ENCODE measurements at places on chromosomes 3 and 15. TPM values are rescaled to one million over a fixed set of nuclear protein-coding genes. Genes with fewer than 3 reads are reported as not detected.

- no peak for DNase-seq
These were observed 44.2 kb downstream of the ZMAT3 start for GRCh38 chr3:179027326-179027900.

GRCh38 chr15:44159492-44159891, 35.6 kb downstream of the FRMD5 start:
- DNase-seq, result no peak

Gene MOBP
- polyA plus RNA-seq, result 0.04 TPM

Gene GRM2
- polyA plus RNA-seq, result 0.46 TPM

Gene GRAMD1C
- 22.1 TPM for polyA plus RNA-seq

Gene CCDC54
- not detected for polyA plus RNA-seq

DNA sequence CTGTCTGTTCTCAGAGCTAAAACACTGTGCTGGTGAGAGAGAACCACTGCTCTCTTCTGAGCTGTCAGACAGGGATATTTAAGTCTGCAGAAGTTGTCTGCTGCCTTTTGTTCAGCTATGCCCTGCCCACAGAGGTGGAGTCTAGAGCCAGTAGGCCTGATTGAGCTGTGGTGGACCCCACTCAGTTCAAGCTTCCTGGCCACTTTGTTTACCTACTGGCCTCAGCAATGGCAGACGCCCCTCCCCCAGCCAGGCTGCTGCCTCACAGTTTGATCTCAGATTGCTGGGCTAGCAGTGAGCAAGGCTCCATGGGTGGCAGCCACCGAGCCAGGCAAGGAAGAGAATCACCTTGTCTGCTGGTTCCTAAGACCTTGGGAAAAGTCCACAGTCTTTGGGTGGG, 21.0 kb upstream of the CACNA1D start:
- DNase-seq, result no peak

GRCh38 chr15:35104526-35105147, 19.5 kb upstream of the NANOGP8 start:
- DNase-seq, result no peak

Gene GOLGA8K
- 1.5 TPM for polyA plus RNA-seq

- DNase-seq, result no peak
These were observed 200.6 kb downstream of the SEMA6D start for GRCh38 chr15:47917881-47918280.

- no peak for DNase-seq
These were observed 559.6 kb downstream of the MCTP2 start for GRCh38 chr15:94791008-94791407.

DNA sequence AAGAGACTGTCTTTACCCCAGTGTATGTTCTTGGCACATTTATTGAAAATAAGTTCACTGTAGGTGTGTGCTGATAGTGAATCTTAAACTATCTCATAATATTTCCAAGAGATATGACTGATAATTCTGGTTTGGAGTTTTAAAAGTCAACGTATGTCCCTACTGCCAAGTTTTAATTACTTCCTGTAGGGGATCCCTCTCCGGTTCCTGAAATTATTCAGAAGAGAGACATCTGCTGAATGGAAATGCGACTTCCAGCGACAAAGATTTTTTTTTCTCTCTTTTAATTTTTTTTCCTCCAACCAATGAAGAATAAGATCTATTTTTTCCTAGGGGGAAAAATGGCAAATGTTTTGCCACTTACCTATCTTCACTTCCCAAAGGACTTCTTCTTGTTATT, 498.9 kb upstream of the TGFBR2 start:
- DNase-seq, result peak; percentile 3

DNA sequence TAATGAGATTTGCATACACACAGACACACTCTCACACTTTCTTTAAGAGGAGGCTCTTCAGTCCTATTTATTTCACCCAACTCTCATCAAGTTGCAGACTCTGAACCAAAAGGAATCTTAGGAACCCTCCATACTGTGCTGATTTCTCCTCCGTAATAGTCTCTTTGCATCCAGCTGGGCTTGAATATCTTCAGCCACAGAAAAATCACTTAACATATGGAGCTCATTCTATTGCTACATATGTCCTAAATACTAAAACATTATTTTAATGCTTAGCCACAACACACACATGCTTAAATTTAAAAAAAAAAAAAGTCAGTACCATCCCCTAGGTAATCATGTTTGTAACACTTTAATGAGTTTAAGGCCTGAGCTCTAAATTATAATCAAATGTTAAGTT, 287.5 kb upstream of the CNTN6 start:
- no peak for DNase-seq

- no peak for DNase-seq
These were observed 11.5 kb downstream of the CLRN1 start for GRCh38 chr3:150960708-150961684.
